Epithelial cell of prostate (primary cell): ENCODE measurements at places on chromosomes 11 and 22.

DNA sequence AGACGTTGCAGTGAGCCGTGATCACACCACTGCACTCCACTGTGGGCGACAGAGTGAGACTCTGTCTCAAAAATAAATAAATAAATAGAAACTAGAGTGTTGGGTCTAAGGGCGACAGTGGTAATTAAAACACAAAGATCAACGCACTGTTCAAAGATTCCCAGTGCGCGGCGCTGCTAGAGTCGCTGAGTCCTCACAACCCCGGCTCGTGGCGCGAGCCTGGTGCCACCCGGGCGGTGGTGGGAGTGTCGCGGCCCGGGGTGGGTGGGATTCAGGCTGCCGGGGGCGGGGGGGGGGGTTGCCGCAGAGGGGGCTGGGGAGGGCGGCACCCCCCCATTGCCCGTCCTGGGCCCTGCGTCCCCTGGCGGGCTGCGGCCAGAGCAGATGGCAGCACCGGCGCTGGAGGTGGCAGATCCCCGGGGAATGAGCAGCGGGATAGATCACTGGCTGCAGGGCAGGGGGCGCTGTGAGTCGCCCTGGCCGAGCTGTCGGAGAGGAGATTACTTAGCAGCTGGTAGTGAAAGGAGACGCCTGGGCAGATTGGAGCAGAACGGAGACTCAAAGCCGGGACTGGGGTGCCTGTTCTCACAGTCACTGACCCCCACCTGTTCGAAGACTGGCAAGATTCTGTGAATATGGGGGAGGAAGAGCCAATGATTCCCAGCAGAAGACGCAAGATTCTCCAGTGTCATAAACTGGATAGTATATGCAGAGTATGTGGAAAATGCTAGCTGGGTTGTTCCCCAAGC is 30.2 kb upstream of the APOBEC3A start:
- DNase-seq: no peak

- no peak for DNase-seq
These were observed 8.1 kb downstream of the APOL6 start for GRCh38 chr22:35656284-35656752.

GRCh38 chr22:28930357-28931007 is 47.1 kb downstream of the ZNRF3 start:
- no peak for DNase-seq

DNA sequence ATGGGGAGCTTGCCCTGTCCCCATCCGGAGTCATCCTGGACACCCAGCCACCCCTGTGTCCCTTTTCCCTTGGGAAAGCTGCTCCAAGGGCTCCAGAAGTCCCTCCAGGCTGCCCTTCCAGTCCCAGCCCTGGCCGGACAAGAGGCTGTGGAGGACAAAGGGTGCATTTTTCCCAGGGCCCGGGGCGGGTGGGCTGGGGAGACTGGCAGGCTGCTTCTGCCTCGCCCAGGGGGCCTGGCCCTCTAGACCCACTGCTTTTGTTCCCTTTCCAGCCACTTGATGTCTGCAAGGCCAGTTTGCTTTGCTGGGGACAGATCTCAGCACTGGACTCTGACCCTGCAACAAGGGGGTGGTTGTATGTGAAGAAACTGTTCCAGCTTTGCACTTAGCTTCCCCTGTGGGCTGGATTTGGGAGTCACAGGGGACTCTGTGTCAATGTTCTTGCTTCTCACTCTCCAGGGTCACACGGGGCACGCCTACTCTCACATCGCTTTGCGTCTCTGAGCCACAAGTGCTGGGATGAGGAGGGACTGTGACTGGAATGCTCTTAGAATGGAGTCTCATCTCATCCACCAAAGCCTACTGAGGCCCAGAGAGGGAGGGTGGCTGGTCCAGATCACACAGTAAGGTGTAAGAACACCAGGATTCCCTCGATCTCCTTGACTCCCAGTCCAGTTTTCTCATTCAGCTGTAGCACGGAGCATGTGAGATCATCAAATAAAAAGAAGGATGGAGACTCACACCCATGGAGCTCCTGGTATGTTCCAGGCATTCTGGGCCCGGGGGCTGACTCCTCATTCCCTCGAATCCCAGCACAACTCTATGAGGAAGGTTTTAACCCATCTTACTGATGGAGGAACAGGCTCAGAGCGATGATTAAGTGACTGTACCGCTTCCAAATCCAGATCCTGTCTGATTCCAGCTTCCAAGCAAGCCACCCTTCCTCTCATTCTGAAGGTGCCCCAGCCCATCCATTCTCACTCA is 59.9 kb downstream of the FBXO7 start:
- DNase-seq: no peak

GRCh38 chr22:19440411-19441195 is 6.9 kb downstream of the C22orf39 start:
- no peak for DNase-seq

DNA sequence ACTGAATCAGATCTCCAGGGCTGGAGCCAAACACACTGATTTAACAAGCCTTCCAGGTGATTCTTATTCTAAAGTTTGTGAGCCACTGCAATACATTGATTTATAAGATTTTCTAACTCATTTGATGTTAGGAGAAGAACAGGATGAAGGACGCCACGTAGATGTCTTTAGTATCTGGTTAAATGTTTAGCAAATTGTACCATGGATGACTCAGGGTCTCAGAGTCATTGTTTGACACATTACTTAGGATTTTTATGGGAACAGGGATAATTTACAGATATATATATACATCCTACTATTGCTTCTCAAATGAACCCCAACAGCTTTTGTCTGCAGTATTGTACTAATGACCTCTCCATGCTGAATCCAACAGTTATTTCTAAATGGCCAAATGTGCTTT is 143.1 kb upstream of the DDI1 start:
- no peak for DNase-seq

- DNase-seq: no peak
These were observed 78.3 kb downstream of the TECTA start for GRCh38 chr11:121179306-121179705.

DNA sequence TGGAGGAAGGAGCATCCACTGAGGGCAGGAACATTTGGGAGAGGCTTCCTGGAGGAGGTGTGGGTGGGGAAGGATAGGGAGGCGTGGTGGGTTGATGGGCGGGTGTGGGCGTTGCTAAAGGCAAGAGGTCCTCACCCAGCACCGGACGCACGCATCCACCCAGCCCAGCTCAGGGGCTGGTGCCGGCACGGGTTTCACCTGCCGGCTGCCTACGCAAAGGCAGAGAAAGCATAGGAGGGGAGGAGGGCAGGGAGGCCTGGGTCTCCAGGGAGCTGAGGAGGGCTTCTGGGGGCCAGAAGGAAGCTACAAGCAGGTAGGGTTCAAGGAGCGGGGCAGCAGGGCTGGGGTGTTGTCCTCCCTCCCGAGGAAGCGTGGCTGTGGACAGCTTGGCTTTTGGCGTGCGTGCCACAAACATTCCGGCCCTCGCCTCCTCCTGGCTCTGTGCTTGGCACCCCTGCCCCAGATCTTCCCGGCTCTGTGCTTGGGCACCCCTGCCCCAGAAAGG is 7.8 kb downstream of the SSH3 start:
- no peak for DNase-seq

- peak; percentile 75 for DNase-seq
These were observed 100.0 kb upstream of the NNMT start for GRCh38 chr11:114195981-114196731.

DNA sequence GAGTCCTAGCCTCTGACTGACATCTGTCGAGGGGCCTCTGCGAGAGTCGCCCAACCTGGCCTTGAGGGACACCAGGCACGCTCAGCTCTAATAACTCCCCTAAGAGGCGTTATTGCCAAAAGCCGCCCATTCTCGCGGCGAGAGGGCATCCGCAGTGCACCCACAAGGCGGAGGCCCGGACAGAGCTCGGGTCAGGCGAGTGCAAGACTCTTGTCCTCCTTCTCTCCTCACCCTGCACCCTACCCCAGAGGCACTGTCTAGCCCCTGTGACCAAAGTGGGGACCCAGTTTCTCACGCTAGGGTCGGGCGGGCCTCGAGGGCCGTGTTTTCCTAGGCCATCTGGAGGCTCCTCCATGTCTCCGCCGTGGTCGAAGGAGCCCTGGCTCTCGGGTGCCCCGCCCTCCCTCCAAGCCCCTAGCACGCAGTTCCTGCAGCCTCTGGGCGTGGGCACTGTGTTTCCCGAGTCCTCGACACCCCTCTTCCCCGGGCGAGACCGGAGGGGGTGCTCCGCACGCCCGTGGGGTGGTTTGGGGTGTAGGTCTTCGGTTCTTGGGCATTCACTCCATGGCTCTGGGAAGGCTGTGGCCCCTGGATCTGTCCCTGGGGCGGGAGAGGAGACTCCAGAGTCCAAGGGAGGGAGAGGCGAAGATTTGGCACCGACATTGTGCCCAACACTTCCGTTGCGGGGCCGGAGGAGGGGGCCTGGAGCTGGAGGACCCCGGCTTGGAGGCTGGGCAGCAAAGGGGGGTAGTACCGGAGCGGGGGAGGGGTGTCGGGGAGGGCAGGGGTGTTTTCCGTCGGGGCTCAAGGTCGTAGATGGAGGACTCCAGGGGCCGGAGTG is 1.0 kb downstream of the CHRM4 start:
- no peak for DNase-seq

DNA sequence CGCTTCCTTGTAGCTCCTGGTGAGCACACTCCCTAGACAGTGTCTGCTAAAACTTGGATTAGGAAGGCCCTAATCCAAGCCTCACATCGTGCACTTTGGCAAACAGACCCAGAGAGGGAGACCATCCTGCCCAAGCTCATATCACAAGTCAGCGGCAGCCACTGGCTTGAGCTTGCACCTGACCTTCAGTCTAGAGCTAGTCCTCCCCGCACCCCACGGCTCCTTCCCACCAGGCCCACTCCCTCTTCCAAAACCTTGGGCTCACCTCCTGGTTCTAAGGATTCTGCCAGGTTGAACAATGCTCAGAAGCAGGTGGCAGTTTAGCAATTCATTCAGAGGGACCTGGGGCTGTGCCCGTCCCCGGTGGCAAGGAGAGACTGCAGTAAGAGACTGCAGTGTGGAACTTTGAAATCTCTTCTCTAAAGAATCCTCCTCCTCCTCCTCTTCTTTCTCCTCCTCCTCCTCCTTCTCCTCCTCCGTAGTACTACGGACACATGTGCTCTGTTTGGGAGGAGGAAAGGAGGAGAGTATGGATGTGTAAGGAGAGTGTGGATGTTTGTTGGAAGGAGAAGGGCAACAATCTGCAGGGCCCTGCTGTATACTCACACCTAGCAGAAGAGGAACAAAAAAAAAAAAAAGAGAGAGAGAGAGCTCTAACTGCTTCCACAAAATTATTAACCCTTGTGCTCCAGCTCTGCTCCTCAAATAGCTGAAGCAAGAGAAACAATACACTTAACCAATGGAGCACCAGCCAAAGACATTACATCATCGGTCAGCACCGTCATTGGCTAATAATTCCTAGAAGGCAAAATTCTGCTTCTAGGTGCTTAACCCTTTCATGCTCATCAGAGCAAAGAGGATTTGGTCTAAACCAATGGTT is 6.0 kb downstream of the SYN3 start:
- no peak for DNase-seq

- DNase-seq: no peak
These were observed 17.4 kb downstream of the RASD2 start for GRCh38 chr22:35558031-35558430.

DNA sequence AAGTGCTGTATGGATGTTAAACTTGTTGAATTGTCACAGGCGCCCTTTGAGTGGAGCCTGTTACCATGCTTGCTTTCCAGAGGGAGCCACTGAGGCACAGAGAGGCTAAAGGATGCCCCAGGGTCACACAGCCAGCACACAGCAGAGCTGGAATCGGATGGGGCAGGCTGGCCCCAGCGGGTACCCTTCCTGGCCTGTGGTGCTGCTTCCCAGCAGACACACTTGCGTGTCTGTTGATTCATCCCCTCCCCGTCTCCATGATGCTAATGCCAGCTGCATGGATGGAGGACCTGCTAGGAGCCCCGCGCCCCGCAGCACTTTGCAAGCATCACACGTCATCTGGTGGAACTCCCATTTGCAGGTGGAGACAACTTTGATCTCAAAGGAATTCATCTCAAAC is 52.4 kb upstream of the SHISAL1 start:
- no peak for DNase-seq

GRCh38 chr11:19345848-19346681 is 105.3 kb upstream of the E2F8 start:
- no peak for DNase-seq

- no peak for DNase-seq
These were observed 16.3 kb downstream of the LTO1 start for GRCh38 chr11:69658626-69659450.

DNA sequence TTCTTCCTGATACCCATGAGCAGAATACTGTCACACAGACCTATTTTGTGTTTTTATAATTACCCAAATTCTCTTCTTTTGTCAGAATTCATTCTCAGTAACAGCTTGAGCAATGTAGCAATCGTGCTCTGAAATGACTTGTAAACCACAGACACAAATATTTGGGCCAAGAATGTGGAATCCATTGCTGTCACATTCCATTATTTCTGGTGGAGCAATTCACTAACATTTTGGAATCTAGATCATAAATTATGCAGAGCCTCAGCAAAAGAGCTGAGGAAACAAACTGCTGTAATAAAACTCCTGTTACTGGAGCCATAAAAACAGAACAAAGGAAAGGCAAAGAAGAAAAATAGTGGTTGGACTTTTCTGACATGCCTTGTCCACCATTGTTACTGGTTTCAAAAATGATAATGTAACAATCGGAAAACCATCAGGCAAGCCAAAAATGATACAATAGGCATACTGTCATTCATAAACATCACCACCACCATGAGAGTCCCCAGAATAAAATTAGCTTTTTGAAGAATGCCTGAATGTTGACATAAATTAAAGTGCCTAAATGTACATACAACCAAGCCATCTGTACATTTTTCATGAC is 223.4 kb upstream of the PITPNB start:
- no peak for DNase-seq

- no peak for DNase-seq
These were observed 27.6 kb upstream of the LIPT2 start for GRCh38 chr11:74520927-74521665.

DNA sequence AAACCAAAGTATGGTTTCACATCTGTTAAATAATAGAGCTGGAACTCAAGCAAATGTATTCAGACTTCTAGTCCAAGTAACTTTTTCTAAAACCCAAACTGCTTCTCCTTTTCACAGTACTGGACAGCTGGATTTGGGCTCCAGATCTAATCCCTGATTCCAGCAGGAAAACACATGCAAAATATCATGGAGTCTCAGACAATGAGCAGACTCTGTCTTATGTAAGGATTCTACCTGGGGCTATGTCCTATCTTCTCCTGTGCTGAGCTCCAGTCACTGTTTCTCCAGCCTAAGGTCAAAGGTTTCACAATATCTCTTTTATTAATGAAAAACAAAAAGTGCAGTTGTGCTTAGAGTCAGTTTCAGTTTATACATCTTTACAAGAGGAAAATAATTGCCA is 83.2 kb upstream of the EED start:
- DNase-seq: no peak
